ENCODE measurements at places on chromosomes 1 and 21. TPM values are rescaled to one million over a fixed set of nuclear protein-coding genes. Genes with fewer than 3 reads are reported as not detected.

The MR1 gene
- total RNA-seq = 0.99 TPM

DNA sequence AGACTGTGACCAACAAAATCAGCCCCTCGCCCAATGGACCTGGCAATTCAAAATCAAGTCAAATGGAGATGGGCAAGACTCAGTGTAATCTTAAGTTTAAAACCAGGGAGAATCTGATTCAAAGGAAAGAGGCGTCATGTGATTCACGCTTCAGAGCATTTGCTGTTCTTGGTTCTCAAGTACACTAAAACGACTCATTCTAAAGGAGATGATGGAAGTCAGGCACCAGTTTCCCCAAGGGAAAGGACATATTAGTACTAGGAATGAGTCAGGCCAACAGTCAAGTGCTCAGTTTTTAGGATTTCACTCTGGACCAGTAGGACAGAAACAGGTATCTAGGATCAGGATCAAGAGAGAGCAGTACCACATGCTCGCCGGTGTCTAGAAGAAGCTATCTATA is 429.6 kb downstream of the PLPP3 start:
- no peak for DNase-seq

DNA sequence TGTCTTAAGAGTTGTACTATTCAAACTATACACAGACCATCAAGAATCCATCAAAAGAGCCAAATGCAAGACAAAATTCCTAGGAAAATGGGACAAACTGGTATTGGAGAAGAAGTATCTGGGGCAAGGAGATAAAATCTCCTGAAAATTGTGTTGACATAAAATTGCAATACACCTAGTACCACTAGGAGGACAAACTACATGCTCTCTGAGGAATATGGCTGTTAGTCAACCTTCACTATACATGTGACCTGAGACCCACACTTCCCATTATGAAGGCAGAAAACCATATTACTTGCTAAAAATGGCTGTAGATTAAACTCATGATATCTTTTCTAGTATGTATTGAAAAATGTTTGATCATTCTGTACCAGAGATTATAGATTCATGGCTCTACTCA is 30.0 kb downstream of the IRF2BP2 start:
- peak; percentile 11 for DNase-seq

The ZNF697 gene
- 13.1 TPM for total RNA-seq

DNA sequence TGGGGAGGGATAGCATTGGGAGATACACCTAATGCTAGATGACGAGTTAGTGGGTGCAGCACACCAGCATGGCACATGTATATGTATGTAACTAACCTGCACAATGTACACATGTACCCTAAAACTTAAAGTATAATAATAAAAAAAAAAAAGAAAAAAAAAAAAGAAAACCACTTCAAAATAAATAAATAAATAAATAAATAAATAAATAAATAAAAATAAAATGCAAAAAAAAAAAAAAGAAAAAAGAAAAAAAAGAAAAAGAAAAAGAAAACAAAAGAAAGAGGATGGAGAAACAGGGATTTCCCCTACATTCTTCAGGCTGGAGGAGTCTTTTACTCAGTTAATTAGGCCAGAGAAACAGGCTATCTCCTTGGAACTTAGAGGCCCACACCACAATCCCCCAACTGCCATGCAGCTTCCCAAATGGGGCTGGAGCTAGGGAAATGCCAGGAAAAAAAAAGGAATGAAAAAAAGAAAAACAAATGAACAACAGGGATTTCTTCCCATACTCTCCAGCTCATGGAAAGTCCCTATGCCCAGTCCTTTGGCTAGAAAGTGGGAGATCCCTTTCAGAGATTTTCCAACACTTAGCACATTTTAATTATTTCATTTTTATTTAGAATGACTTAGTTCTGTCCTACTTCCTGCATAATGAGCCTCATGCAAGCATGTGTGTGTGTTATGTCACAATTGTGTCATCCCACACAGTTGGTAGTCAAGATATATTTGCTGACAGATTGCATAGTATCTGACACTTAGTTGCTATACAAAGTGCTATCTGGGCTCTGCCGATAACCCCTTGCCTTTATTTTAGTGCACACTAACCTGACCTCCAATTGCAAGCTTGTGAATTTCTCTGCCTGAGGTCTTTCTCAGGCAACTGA is 486.4 kb downstream of the PLPP3 start:
- no peak for DNase-seq

- DNase-seq = no peak
Observed at GRCh38 chr1:60634106-60634505, 448.3 kb upstream of the NFIA start.

DNA sequence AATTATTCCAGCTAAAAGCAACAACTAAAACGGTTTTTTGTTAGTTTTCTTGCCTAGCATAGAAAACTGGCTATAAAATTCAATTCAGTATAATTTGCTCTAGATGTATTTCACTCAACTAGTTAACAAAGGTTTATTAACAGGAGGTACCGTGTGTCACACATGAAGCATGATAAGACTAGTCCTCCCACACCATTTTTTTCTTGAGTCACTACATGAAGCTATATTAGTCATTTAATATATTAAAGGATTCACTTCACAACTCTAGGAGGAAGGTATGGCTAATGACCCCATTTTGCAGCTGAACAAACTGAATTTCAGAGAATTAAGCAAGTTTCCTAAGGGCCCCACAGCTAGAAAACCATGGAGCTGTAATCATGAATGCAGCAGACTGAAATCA is 307.8 kb upstream of the USP25 start:
- DNase-seq = no peak

The FHAD1 gene
- not detected for total RNA-seq

- peak; percentile 54 for DNase-seq
Observed at GRCh38 chr1:51433269-51433971, 85.6 kb downstream of the EPS15 start.

DNA sequence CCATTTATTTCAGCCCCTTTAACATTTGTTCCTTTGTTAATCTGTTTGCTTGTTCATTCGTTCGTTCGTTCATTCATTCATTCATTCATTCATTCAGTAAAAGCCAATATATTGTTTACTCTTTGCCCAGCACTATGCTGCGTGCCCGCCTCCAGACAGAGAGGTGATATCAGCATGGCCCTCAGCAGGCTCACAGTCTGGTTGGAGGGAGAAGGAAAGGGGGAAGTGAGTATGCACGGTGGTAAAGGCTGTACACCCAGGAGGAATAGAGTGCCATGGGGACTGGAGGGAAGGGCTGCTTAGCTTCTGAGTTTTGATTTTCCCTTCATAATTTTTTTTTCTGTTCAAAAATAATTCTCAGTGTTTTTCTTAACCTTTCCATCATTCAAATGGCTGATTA is 144.7 kb downstream of the NOS1AP start:
- DNase-seq = no peak

DNA sequence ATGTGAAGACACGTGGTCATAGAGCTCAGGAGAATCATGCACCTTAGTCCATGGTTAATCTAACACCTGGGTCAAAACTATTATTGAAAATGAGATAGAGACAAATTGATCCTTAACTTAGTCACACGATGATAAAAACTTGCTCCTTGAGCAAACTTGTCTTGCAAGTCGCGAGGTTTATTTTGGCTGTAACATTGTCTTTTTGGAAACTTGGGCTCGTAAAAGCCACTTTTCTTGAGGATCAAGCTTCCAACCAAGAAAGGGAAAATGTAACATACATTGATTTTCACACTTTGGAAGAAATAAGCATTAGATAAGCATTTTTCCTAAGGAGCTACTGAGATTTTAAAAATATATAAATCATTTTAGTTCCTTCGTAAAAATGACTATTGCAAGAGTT is 19.9 kb upstream of the CENPF start:
- no peak for DNase-seq

The SZT2 gene
- 7.6 TPM for total RNA-seq

The PLCH2 gene
- total RNA-seq = under 0.01 TPM

- DNase-seq = no peak
Observed at GRCh38 chr1:14602136-14602535, 3.7 kb downstream of the KAZN start.

DNA sequence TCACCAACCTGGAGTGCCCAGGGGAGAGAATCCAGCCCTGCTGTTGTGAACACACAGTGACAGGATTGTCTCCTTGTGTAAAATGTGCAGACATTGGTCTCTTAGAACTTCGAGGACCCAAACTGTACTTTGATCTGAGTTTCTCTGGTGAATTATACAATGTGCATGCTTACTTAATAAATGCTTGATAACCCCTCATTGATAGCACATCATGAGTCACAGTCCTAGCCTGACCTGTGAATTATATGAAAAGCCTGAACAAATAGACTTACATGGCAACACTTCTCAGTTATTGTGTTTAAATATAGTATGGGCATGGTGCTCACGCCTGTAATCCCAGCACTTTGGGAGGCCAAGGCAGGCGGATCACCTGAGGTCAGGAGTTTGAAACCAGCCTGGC is 22.6 kb downstream of the IFNGR2 start:
- DNase-seq = no peak

The CHIT1 gene
- not detected for total RNA-seq

The DPH5 gene
- 13.9 TPM for total RNA-seq

Data from lung microvascular endothelial cell (primary cell).